ENCODE measurements at places on chromosomes 16 and 17.

DNA sequence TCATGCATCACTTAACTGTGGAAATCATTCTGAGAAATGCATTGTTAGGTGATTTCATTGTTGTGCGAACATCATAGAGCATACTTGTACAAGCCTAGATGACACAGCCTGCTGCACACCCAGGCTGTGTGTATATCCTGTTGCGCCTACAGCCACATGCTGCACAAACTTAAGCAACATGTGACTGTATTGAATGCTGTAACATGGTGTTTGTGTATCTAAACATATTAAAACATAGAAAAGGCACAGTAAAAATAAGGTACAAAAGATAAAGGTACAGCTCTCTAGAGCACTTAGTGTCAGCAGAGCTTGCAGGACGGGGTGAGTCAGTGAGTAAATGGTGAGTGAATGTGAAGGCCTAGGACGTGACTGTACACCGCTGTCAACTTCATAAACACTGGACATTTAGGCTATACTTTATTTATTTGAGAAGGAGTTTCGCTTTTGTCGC, 11.9 kb downstream of the FOXK2 start:
- DNase-seq, result no peak

DNA sequence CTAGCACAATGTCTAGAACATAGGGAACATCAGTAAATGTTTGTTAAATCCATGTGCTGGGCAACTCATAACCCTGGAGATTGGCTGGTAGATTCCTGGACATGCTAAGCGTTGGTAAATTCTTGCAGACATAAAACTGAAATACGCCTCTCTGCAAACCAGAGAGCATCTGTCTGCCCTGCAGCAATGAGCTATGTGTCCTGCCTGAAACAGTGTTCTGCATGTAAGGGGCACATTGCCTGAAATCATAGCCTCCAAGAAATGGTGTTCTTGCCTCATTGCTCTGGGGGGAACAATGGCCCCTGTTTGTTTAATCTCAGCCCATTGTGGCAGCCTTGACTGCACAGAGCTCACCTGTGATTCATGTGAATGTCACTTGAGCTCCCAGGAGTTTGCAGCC, 113.5 kb upstream of the CCL2 start:
- DNase-seq, result no peak

- DNase-seq, result no peak
These were observed 11.6 kb downstream of the DPEP1 start for GRCh38 chr16:89624777-89625761.

GRCh38 chr17:78484271-78485246, 92.6 kb downstream of the DNAH17 start:
- DNase-seq, result no peak

GRCh38 chr16:85200471-85201278, 88.4 kb upstream of the CIBAR2 start:
- no peak for DNase-seq

DNA sequence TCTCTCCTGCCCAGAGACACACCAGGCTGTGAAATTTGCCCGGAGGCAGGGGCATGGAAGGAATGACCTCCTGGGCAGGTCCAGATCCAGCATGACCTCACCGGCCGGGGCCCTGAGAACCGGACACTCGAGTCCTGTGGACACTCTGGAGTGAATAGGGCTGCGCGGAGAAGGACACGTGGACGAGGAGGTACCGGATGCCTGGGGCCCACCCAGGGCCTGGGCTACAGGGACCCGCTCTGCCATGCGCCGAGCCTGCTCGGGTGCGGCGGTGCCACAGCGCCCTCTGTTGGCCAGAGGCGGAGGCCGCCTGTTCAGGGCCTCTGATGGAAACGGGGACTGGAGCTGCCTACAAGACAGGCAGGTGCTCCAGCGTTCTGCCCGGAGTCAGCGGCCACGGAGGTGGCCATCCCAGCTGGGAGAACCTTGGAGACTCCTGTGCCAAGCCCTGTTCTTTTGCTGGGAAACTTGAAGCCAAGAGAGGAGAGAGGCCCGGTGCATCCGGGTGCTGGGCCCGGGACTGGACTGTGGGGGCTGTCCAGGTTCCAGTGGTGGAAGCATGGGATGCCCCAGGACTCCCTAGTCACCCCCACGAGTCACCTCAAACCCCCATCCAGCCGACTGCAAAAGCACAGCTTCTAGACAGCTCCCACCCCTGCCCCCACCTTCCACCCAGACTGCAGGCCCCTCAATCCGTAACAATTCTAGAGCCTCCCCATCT, 19.3 kb upstream of the NXPH3 start:
- no peak for DNase-seq

DNA sequence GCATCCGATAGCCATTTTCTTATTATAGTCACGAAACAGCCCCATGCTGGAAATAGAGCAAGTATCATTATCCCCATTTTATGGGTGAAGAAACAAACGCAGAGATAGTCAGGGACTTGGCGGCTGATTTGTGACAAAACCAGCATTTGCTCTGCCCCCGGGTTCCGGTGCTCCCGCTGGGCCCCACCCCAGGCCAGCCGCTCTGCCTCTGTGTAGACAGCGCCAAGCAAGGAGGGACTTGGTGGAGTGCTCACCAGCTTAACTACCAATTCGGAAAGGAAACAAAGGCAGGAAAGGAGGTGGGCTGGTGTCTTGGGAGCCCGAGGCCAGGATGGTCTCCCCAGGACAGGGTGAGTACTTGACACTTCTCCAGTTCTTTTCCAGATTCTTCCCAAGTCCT, 10.0 kb downstream of the SRL start:
- DNase-seq, result no peak

DNA sequence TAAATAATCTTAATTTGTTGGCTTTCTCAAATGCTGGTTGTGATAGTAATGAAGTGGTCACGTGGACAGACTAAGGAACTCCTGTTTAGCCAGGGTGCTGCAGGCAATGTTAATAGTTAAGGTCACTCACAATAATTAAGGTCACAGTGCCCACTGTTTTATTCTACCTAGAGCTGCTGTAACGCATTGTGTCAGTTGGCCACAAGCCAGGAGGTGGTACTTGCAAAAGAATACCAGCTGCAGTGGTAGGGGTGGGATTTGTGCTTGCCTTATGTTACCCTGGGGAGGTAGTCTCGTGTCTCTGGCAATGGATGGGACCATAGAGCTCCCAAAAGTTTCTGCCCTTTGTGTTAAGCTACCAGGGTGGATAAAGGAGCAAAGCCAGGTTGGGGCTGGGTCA, 969.1 kb upstream of the CDH8 start:
- no peak for DNase-seq

- DNase-seq, result no peak
These were observed 386.6 kb downstream of the SEC14L1 start for GRCh38 chr17:77527409-77527808.

GRCh38 chr16:4159726-4160125, 43.5 kb upstream of the ADCY9 start:
- DNase-seq, result no peak

DNA sequence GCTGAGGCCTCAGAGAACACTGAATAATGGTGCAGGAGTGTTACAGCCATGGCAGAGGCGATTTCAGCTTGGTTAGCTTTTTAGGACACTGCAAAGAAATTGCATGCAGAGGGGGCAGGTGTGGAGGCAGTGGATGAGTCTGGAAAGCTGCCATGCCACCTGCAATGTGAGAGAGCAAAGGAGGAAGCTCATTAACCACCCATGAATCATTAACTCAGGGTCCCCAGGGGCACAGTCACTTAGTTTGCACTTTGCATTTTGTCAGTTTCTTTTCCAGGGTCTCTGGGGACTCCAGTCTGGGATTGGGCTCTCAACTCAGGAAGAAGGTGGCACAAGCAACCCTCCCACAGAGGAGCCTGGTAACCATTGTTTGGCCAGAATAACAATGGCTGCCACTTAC, 132.9 kb downstream of the USP31 start:
- no peak for DNase-seq

DNA sequence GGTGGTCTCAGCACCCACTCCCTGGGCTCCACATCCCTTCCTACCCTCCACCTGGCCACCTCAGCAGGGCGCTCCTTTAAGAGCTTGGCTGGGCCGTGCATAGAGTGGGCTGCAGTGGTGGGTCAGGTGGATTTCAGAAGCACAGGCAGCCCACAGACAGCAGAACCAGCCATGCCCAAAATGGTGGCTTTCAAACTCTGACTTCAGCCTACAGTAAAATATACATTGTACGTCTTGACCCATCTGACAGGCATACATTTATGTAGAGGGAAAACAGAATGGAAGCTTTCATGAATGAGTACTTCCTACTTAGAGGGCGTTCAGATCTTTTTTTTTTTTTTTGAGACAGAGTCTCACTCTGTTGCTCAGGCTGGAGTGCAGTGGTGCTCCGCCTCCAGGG, 26.0 kb upstream of the LASP1NB start:
- no peak for DNase-seq

GRCh38 chr17:59754552-59754951, 47.1 kb downstream of the VMP1 start:
- DNase-seq, result no peak

DNA sequence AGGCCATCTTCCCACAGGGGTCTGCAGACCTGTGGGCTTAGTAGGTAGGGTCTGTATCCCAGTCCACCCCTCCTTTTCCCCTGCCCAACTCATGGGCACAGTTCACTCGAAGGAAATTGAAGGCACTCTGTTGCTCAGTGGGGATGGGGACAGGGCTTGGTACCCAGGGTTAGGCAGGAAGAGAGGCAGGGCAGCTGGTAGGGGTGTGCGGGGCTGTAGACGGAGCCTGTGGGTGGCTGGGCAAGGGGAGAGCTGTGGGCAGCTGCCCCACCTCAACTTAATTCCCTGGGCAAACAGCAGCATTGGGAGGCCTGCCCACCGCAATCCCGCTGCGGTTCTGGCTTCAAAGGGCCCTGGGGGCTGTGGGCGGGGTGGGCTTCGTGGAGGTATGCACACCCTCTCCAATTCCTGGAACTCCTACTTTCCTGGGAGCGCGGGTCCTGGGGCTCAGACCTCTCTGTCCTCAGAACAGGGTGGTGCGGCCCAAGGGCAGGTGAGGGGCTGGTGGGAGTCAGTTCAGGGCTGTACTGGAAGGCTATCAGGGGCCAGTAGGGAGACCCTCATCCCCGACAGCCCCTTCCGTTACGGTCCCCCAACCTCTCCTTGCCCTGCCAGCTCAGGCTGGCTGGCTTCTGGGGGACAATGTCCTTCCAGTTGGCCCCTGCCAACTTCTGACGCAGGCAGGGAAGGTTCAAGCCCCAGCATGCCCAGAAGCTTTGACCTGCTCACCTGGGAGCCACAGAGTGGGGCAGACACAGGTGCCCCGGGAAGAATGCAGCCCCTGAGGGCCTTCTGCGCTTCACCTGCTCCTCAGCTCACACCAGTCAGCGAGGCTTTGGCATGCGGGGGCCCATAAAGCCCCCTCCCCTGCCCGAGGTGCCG, 9.1 kb downstream of the FOXJ1 start:
- no peak for DNase-seq

GRCh38 chr17:81084680-81085419, 49.9 kb downstream of the BAIAP2 start:
- DNase-seq, result no peak

DNA sequence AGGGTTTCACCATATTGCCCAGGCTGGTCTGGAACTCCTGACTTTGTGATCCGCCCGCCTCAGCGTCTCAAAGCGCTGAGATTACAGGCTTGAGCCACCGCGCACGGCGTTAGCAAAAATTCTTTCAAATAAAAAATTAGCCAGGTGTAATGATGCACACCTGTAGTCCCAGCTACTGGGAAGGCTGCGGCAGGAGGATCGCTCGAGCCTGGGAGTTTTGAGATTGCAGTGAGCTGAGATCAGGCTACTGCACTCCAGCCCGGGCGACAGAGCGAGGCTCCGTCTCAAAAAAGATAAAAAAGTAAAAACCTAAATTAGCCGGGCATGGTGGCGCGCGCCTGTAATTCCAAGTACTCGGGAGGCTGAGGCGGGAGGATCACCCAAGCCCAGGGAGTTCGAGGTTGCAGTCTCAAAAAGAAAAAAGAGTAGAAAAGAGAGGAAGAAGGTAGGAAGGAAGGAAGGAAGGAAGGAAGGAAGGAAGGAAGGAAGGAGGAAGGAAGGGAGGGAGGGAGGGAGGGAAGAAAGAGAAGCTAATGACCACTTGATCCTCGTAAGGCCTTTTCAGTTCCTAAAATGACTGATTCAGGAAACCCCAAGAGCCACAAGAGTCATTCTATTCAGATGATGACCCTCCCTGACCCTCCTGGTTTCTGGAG, 59.2 kb downstream of the SRL start:
- DNase-seq, result no peak

DNA sequence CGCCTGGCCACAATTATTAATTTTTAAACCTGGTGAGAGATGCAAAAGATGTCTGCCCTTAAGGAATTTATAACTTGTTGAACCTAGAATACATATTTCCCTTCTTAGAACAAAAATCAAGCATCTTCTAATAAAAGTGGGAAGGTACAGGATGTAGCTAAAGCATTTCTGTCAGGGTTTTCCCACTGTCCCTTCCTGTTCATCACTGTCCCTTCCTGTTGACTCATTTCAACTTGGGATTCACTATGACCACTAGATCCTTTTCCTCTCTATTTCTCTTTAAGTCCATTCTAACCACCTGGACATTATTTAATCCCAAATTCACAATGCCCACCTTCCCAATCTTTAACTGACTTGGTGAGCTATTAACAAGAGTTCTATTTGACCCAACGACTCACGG, 33.9 kb upstream of the CDRT4 start:
- DNase-seq, result no peak

GRCh38 chr17:74872313-74873036, at the start of gene FDXR:
Gene FDXR, minus strand, starts transcription at chr17:74872994. Its CDS starts 50 bp downstream, at chr17:74872944.
- DNase-seq, result no peak

DNA sequence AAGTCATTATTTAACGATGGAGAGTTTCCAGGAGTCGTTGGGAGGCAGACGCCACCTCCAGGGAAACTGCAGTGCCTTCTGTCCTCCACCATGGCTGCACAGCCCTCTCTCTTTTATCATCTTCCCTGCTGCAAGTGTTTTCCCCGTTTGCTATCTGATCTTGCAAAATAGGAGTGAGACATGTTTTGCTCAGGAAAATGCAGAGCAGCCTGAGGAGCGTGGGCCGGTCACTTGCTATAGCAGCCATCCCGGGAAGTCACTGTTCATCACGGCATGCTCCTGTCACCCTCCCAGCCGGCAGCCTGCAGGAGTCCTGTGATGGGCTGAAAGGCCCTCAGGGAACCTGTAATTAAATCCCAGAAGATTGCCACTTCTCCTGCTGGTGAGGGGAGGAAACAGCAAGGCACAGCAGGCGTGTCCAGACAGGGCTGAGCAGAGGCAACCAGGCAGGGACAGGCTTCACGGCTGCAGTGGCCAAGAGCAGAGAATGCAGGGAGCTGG, 143.1 kb downstream of the GSG1L start:
- DNase-seq, result peak; percentile 27

Data from NCI-H1436 treated with DMSO at 0.1 percent for 48 hours (cell line).